GM04503 (cell line): ENCODE measurements at places on chromosomes 1 and 21.

DNA sequence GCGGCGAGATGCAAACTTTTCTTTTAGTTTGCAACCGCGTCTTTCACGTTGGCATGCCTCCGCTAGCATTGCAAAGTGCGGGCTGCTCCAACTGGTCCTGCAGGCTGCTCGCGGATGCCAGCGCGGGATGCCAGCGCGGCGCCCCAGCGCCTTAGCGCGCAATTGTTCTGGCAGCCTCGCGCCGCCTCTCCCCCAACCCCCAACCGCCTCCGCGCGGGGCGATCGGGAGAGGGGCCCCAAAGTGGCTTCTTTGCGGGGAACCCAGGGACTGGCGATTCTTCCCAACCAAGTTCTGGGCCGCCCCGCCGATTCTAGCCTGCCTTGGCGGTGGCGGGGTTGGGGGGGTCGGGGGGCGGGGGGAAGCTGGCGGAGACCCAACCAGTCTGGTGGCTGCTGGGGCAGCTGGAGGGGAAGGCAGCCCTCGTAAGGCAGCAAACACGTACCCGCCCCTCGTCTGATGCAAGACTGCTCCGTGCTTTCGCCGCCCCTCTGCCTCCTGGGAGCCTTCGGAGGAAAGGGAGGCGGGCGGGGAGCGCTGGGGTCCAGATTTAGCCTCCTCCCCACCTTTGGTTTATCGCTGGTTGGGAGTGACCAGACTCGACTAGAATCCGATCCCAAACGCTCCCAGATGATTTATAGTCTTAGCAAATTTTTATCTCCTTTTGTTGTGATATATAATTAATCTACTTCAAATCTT, 756 bp downstream of the PHGDH start:
- peak; percentile 50 for DNase-seq

DNA sequence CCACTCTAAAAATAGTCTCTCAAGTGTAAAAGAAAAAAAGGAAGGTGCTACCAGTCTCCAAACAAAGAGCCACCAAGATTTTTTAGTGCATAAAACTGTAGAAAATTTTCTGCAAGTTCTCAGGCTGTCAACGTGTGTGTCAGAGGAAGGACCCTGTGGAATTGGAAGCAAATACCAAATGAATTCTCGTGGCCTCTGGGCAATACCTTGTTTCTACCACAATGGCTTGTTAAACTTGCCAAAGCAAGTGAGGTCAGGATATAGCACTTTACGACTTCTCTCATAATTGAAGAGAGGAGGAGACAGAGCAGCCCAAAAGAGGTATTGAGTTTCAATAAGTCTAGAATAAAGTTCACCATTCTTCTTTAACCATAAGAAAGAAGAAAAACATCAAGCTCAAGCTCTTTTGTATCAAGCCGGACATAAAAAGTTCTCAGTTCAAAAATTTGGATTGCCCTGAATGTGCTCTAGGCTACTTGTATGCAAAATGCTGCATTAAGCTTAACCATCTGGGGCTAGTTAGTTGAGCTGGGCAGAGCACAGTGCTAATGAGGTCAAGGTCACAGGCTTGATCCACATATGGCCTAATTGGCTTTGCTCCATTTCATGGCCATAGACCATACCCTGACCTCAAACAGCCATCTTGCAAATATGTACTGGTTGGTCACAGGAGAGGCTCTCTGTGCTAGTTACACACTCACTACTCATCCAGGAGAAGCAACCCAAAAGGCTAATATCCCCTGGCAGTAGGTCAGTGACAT, 60.5 kb downstream of the TBX15 start:
- DNase-seq: no peak

GRCh38 chr1:29756901-29757725, 520.8 kb downstream of the PTPRU start:
- no peak for DNase-seq

- no peak for DNase-seq
Observed at GRCh38 chr21:42135386-42136052, 64.4 kb downstream of the UMODL1 start.

- DNase-seq: no peak
Observed at GRCh38 chr21:45505416-45506021, 36.7 kb downstream of the SLC19A1 start.

GRCh38 chr1:244388961-244389360, 62.7 kb downstream of the ADSS2 start:
- no peak for DNase-seq

- no peak for DNase-seq
Observed at GRCh38 chr1:220827445-220828178, 40.9 kb downstream of the MTARC1 start.
